ENCODE measurements at places on chromosomes 3 and 15.

GRCh38 chr3:23830869-23831484 is 25.2 kb downstream of the UBE2E1 start:
- DNase-seq, result no peak

GRCh38 chr15:63015618-63016017 is 26.9 kb upstream of the TPM1 start:
- DNase-seq, result no peak

GRCh38 chr3:48301020-48301799 is 32.3 kb downstream of the SPINK8 start:
- peak; percentile 73 for DNase-seq

GRCh38 chr3:151379083-151379734 is 5.3 kb downstream of the P2RY12 start:
- DNase-seq, result no peak

GRCh38 chr15:92053753-92054316 is 200.3 kb downstream of the SLCO3A1 start:
- no peak for DNase-seq

GRCh38 chr3:34419801-34420200 is 621.4 kb downstream of the PDCD6IP start:
- DNase-seq, result peak; percentile 2

- DNase-seq, result no peak
Observed at GRCh38 chr3:127011270-127011992, 28.5 kb downstream of the PLXNA1 start.

- DNase-seq, result no peak
Observed at GRCh38 chr3:172357850-172358754, 90.2 kb downstream of the GHSR start.

DNA sequence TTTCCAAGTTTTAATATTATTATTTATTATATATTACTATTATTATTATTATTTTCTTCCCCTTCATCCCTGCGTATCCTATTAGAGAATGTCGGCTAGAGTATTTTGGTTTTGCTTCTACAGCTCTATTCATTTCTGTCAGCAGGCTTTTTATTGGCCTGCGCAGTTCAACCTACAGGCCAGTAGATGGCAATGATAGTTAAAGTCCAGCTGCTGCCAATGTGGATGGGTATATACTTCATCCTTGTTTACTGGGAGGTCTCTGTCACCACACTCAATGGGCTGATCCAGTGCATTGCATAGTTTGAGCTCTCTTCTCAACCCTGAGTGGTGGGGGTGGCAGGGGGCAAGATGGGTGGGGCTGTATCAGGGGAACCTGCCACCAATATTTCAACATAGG is 799.8 kb downstream of the NSUN3 start:
- peak; percentile 5 for DNase-seq

DNA sequence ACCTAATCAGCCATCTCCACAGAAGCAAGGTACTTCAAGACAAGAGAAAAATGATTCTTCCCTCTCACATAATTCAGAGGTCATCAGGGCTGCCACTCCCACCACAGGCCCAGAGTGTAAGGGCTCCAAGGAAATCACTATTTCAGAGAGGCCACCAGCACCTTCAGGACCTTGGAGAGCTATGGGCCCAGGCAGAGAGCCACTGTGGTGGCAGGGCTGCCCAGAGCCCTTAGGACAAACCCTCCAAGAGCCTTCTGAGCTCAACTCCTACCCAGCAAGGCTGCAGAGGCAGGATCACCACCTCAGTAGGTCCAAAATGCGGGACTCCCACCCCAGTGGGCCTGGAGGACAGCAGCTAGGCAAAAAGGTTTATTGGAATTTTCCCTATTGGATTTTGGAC is 17.9 kb upstream of the FAN1 start:
- no peak for DNase-seq

- no peak for DNase-seq
Observed at GRCh38 chr3:27354588-27355203, 14.5 kb downstream of the NEK10 start.

GRCh38 chr3:197368821-197369220 is 70.4 kb upstream of the DLG1 start:
- DNase-seq, result no peak

- DNase-seq, result no peak
Observed at GRCh38 chr3:62007036-62007435, 366.3 kb downstream of the FEZF2 start.

DNA sequence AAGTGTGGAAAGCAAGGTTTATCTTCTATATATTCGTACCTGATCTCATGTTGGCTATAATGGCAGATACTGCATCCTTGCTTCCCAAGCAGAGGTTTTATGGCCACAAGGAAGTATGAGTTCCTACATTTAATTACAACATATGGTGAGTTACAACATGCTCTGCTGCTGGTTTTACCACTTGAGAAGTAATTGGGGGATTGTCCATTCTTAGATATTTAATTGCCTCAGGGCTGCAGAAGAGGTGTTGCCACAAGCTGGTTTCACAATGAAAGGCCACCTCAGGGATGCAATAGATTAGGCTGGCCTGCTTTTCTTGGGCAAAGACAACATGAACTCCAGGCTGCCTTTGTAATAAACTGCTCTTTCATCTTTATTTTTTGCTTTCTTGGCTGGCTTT is 48.6 kb downstream of the RAP2B start:
- DNase-seq, result no peak

DNA sequence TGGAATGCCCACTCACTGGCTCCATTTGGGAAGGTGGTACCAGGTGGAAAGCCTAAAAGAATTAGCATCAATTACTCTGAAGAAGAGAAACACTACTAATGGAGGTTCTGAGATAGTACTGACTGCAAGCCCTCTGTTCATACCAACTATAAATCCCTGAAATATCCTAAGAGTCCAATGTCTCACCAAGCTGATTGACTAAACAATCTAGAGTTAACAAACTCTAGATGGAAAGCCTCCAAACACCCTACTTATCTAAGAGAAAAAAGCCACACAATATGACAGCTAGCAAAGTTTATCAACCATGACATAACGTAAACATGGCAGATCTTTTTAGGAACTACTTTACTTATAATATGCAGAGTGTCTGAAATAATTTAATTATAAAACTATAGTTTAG is 59.2 kb downstream of the GPR176 start:
- no peak for DNase-seq

DNA sequence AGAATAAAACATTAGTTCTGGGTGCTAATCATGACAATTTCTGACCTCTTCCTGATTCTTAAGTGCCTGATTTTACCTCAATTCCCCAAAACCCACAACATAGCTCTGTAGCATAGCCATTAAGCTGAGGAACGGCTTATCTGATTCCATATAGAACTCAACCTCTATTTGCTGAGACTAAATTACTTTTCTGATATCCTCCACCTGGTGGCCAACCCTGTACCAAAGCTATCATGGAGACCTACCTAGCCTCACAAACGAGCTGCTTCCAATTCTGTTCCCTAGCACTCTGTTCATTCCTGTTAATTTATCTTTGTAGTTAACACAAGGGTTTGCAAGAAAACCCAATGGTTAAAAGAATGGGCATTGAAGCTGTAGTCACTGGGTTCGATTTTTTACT is 245.2 kb downstream of the PLOD2 start:
- no peak for DNase-seq

DNA sequence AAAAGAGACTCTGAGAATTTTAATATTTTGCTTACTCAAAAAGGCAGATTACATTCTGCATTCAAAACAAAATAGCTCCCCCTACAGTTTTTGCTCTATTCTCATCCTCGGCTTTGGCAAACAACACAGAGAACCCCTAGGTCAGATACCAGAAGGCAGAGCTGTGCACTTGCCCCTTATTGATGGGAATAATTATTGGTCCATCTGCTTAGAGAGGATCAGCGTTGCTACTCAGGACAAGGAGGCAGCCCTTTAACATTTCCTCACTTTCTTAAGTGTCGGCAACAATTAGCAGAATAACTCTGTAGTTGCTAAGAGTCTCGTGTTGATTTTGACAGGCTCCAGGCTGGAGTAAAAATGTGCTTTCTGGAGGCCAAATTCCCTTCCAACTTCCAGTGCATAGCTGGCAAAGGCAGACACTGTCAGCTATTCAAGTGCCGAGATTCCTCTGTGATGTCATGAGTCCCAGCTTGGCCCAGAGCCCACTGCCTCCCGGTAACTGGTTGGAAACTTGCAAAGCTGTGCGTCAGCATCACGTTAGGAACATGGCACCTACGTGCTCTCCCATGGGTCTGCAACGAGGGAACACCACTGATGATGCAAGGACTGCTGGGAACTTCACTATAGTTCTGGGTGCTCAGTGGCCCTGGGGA is 482.7 kb upstream of the ADAMTS9 start:
- peak; percentile 15 for DNase-seq

DNA sequence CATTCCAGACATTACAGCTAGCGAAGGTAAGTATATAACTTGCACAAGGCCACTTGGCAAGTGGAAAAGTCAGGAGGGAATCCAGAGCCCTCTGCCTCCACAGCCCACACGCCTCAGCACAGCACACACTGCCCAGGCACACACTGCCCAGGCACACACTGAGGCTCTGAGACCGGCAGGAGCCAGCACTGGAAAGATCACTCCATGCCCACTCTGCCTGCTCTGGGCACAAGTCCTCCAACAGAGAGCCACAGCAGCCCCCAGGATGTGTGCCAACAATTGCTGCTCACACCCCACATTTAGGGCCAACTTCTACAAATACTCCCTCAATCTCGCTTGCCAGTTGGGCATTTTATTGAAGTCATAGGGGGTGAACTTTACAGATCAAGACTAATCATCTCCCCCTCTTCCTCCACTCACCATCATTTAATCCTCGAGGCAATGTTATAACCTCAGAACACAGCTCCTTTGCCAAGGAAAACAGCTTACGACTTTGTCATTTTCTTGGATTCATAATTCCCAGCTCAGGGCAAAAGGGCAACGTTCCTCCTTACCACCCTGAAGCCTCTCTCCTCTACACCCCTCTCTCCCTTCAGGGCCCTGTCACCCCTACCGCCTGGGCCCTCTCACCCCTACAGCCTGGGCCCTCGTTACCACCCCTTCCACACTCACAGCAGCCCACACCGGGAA is 53.0 kb upstream of the TPM1 start:
- DNase-seq, result no peak

DNA sequence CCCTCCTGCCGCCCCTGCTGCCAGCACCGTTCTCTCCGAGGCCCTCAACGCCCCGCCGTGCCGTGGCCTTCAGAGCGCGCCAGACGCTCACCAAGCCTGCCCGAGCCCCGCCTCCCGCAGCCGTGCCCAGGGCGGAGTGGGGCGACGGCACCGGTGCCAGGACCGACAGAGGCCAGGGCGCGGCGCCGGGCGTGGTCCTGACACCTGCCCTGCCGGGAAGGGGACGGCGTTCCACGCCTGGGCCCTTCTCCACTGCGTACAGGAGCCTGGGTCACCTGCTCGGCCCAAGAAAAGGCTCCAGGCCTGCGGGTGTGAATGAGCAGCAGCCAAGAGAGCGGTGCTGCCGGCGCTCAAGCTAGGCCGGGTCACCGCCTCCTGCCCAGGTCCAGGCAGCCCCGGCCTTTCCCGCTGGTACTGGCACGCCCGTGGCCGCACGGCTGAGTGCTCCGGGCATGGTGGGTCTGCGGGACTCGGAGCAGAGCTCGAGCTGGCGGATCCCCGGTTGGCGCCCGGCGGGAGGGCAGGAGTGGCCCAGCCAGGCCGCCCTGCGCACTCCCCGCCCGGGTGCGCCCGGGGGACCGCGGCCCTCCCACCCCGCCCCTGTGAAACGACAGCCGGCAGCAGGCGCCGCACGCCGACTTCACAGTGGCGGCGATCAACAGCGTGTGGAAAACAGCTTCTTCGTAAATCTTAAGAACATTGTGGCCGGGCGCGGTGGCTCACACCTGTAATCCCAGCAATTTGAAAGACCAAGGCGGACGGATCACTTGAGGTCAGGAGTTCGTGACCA is 4.2 kb downstream of the OCA2 start:
- DNase-seq, result no peak

DNA sequence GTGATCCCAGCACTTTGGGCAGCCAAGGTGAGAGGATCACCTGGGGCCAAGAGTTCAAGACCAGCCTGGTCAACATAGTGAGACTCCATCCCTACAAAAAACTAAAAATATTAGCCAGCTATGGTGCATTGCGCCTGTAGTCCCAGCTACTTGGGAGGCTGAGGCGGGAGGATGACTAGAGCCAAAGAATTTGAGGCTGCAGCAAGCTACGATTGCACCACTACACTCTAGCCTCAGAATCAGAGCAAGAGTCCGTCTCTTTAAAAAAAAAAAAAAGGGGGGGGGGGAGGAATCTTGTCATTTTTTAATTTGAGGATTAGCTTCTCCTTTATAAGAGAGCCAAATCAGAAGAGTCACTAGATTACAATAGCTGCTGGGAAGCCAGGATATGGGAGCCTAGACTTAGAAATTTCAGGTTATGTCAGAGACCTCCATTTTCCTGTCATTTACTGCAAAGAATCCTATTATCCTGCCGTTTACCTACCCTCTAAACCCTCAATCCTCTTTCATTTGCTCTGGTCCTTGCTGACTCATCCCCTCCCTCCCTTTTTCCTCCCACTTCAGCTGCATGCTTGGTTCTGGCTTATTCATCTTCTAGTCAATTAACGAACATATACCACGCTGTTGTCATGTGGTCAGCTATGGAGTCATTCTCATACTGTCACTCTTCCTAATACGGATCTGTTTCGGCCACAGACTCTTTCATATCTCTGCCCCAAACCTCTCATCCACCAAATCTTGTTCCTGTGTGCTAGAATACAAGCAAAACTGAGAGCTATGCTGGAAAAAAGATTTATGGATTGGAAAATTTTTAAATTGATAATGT is 83.8 kb upstream of the PPIB start:
- peak; percentile 78 for DNase-seq

- no peak for DNase-seq
Observed at GRCh38 chr3:183341545-183342288, 86.7 kb downstream of the MCF2L2 start.

DNA sequence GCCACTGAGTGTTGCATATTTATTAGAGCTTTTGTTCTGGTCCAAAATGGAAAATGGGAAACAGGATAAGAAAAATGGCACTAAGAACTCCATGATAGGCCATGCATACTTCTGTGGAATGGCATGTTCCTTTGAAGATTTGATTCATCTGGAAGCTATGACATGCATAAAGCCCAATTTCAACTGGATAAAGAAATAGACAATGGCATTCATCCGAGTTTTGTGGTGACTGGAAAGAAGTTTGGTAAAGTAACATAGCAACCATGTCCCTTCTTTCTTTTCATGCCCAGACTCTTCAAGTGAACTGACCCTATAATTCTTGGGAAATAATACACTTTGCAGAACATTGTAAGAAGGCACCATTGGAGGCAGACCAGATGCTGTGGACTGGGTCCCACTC is 368.4 kb upstream of the IL12A start:
- no peak for DNase-seq

DNA sequence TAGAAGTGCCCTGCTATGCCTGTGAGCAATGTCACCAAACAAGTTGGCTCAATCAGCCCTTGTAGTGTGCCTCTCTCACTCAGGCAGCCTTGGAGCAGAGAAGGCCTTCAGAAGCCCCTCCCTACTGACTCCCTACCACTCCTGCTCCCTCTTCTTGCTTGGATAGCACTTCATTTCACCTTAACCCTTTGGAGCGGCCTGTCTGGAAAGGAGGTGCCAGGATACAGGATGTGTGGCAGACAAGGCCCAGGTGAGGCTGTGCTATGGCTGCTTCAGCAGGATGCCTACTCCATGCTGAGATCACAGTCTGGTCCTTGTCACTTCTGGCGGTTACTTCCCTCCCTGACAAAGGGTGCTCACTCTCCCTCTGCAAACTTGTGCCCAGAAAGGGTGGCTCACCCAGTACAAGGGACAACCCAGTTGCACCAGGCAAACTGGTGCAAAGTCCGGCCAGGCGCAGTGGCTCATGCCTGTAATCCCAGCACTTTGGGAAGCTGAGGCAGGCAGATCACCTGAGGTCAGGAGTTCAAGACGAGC is 1.1 kb downstream of the MON1A start:
- DNase-seq, result no peak
